ENCODE measurements at places on chromosomes 12 and 14. TPM values are rescaled to one million over a fixed set of nuclear protein-coding genes. Genes with fewer than 3 reads are reported as not detected.

DNA sequence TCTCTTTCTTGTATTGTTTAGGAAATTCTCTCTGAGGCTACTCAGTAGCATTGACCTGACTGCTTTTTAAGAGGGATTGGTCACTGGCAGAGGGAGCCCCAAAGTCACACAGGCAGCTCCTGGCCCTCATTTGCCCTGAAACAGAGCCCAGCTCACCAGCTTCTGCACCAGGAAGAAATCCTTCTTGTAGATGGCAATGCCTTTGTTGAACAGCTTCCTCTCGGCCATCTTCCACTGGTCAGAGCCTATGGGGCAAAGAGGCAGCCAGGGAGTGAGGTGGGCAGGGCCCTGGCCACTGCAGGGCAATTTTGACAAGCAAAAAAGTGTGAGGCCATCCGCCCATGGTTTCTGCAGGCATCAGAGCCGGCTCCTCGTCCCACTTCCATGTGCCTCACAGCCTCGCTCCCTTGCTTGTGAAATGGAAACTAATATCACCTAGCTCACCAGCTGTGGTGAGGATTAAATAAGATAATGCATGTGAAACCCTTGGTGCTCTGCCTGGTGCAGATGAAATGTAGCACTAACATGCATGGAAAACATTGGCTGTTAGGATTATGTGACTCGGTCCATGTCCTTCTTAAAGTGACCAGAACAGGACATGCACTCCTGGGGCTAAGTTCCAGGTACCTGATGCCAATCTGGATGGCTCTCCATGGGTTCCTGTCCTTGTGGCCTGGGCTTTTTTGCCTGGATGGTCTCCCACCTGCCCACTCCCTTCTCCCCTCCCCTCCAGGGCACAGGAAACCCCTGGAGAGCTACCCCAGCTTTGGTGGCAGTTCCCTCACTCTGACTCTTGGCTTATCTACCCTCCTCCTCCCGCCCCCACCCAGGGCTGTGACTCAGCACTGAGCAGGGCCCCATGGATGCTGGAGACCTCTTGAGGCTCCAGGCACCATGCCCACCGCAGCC, 11.2 kb upstream of the PNMA1 start:
- no peak for DNase-seq

DNA sequence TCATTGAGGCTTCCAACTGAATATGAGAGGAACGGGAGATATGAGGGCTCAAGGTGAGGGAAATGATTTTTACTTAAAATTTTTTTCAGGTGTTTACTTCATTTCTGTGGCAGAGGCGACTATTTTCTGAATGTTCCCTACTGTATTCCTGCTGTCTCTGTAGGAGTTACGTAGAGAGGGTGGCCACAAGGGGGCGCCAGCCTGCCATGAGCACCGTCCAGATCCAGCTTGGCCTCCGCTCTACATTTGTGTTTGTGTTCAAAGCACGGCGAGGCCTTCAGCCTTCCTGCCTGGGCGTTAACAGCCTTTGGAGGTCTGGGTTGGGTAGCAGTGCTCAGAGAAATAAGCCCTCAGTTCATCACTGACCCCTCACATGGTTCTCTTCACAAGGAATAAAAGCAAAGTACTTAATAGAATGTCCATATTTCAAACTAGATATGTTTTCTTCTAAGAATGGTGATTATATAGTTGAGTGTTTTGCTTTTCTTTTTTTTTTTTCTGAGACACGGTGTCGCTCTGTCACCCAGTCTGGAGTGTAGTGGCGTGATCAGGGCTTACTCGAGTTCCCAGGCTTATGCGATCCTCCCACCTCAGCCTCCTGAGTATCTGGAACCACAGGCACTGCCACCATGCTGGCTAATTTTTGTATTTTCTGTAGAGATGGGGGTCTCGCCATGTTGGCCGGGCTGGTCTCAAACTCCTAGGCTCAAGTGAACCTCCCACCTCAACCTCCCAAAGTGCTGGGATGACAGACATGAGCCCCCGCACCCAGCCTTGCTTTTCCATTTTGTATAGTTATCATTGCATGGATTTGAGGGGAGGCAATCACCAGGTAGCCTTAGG, 22.3 kb downstream of the CKB start:
- DNase-seq: peak; percentile 92

DNA sequence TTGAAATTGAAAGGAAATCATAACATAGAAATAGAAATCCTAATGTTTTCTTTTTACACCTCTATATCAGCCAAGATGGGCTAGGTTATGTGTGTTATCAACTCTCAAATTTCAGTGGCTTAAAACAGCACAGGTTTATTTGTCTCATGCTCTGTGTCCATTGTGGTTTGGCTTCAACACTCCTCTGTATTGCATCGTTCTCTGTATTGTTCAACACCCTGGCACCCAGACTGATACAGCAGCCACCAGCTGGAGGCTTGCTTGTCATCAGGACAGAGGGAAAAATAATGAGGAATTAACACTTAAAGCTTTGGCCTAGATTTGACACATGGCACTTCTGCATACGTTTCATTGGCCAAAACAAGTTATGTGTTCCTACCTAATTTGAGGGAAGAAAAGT, 234.2 kb upstream of the ARHGAP5 start:
- no peak for DNase-seq

- peak; percentile 83 for DNase-seq
Measured at GRCh38 chr12:6268484-6269157, 41.9 kb upstream of the PLEKHG6 start.

TDRD9 gene
- 2.7 TPM for total RNA-seq

DNA sequence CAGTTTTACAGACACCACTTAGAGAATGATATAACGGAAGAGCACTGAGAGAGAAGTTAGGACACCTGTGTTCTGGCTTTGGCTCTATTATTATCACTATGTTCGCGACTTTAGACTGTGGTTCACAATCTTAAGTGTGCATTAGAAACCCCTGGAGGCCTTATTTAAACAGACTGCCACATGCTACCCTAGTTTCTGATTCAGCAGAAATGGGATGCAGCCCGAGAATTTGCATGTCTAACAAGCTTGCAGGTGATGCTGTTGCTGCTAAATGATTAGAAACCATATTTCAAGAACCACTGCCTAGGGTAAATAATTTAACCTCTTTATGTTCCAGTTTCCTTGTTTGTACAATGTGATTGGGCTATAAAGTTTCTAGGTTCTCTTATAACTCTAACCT, 3.6 kb upstream of the RAD51AP1 start:
- DNase-seq: no peak

DNA sequence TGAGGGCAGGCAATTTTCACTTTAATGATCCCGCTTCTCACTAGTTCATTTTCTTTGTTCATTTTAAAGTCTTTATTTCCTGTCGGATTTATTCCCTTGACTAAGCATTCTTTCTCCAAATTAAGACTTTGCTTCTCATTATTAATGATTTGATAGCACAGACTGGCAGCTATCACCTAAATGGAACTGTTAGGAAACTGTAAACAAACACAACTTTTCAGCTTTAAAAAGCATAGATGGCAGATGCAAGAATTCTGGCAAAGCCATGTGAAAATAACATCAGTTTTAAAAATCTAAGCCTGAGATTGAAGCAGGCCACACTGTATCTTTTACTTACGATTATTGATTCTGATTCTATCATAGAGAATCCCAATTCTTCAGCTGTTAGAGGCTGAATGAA, 111.4 kb downstream of the GARIN6 start:
- DNase-seq: no peak

Measured in aorta (tissue), 5 donors.